NCI-H187 (cell line): ENCODE measurements at places on chromosomes 3 and 15.

DNA sequence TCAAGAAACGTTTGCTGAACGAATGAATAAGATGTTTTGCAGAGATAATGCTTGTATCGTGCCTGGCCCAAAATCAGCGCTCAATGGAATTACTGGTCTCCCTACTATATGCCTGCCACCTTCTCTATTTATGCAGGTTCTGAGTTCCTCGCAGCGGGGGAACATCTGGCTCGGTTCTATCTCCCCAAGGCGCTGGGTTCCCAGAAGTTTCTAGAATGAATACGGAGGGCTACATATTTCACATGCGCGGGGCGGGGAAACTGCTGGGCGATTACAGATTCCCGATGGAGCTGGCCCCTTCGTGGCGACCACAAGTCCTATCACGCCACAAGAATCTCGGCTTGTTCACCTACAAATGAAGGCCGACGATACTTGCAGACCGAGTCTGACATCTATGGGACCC is 411 bp upstream of the EIF2B5 start:
- no peak for DNase-seq

DNA sequence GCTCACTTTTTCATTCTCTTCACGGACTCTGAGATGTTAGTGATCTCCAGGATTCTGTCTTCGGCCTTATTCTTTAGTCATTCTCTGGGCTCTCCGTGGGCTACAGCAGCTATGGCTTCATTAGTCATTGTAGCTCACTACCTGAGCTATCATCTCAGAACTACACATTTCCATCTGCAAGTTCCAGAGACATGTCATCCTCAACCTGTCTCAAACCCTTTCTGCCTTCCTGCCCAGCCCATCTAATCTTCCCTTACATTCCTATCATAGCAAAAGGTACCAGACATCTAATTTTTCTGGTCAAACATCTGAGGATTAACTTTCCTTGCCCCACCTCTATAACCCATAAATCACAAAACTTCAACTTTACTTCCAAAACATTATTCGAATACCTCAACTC is 13.2 kb downstream of the TSPAN3 start:
- no peak for DNase-seq

DNA sequence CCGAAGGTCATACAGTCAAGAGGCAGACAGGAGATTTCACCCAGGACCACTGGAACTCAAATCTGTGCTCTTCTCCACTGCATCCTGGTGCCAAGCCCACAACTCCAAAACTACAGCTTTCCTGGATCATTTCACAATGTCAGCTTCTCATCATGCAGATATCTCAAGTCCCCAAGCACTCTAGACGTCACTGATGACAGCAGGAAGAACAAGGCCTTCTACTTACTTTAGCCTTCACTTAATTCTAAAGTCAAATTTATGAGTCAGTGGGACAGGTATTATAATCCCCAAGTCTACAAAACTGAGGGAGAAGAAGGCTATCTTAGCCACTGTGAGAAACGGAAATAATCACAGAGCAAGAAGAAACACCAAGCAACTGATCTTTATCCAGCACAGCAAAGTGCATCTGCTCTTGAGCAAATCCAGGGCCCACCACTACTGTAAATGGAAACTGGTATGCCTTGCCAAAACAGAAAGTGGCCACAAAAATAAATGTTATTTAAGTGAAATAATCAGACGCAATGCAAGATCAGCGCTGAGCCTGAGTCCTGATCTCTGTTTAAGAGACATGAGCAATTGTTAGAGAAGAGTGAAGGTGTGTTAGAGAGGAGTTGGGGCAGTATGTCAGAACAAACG is 928 bp downstream of the RAD18 start:
- DNase-seq = no peak

DNA sequence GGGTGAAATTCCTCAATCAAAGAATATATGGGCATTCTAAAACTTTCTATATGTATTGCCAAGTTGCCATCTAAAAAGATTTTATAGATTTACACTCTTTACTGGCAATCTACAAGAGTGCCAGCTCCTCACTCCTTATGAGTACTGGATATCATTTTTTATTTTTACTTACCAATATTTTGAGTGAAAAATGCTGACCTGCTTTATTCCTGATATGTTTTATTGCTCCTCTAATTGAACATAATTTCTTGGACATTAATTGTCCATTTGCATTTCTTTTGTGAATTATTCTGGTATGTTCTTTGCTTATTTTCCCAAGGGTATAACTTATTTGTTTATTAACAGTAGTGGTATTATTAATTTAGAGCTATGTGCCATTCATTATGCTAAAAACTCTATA is 96.8 kb downstream of the ECT2 start:
- DNase-seq = no peak

DNA sequence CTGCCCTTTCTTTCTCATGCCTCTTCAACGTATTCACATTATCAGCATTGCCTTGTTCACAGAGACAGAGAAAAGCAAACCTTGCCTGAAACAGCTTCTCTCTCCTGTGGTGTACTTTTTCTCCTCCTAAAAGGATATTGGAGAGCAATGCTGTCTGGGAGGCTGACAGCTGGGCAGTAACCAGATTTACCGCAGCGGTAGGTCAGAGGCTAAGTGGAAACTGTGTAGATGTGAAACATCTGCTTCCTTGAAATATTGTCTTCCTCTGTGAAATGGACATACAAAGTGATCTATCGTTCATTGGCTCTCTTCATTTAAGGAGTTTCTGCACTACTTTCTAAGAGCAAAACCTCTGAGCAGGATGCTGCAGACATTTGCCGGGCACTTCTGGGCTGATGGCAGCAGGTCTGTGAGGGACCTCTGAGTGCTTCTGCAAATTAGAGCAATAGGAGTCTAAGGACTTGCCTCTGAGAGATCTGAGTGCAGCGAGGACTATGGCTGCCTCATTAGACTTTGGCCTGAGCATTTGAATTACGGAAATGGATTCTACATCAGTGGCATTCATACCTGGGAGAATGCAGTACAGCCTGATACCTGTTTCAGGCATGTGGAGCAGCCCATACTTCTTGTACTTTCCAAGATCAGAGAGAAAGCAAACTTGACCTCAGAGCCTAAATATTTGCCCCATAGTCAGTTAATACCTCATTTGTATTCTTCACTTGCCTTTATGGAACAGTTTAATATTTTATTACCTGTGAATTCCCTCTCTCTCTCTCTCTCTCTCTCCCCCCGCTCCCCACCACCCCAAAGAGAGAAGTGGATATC is 260.5 kb upstream of the TPRG1 start:
- no peak for DNase-seq

- DNase-seq = no peak
Observed at GRCh38 chr15:101447168-101447533, 42.4 kb downstream of the PCSK6 start.

- no peak for DNase-seq
Observed at GRCh38 chr15:75042730-75043508, 19.5 kb downstream of the PPCDC start.

GRCh38 chr15:31077181-31077580 is 24.3 kb downstream of the TRPM1 start:
- peak; percentile 62 for DNase-seq

- DNase-seq = no peak
Observed at GRCh38 chr3:186517218-186517617, 27.0 kb downstream of the CRYGS start.

- no peak for DNase-seq
Observed at GRCh38 chr15:68383161-68384074, 48.5 kb downstream of the ITGA11 start.

DNA sequence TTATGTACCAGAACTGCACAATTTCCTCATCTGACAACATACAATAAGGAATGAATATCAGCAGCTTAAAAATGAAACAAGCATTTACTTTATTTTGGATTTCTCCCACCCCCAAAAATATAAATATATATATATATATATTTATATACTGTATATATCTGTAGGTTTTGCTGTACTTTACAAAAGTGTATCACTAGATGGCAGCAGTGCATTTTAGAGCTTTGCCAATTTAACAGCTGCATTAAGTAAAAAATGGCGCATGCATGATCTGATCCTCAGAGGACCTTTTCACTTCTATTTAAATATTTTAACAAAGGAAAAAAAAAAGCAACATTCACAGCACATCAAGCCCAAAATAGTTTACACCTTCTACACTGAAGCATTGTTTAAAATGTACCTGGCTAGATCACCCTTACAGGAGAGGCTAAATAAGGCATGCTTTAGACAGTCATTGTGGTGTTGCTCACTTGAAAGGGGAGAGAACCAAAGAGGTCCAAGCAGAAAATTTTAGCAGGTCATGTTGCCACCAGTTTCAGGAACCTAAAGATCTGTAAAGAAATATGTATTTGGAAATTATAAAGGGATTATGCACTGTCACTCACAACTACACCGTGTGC is 72.6 kb downstream of the NPTN start:
- no peak for DNase-seq

- no peak for DNase-seq
Observed at GRCh38 chr15:100204771-100205170, 137.0 kb downstream of the ADAMTS17 start.

- no peak for DNase-seq
Observed at GRCh38 chr3:126983276-126983652, 349 bp downstream of the PLXNA1 start.

DNA sequence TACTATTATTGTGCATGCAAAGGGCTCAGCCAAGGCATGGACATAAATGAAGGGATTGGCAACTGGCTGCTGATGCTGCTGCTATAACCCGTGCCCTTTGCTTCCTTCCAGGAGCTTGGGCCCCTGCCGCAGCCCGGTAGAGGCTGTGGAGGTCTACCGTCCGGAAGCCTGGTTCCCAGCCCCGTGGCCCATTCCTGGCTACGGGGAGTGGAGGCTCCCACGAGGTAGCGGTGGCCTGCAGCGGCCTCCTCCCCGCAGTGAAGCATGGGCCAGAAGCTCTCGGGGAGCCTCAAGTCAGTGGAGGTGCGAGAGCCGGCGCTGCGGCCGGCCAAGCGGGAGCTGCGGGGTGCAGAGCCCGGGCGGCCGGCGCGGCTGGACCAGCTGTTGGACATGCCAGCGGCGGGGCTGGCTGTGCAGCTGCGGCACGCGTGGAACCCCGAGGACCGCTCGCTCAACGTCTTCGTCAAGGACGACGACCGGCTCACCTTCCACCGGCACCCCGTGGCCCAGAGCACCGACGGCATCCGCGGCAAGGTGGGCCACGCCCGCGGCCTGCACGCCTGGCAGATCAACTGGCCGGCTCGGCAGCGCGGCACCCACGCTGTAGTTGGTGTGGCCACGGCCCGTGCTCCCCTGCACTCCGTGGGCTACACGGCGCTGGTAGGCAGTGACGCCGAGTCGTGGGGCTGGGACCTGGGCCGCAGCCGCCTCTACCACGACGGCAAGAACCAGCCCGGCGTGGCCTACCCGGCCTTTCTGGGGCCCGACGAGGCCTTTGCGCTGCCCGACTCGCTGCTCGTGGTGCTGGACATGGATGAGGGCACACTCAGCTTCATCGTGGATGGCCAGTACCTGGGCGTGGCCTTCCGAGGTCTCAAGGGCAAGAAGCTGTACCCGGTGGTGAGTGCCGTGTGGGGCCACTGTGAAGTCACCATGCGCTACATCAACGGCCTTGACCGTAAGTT is 15.0 kb downstream of the SPSB4 start:
- no peak for DNase-seq

- DNase-seq = no peak
Observed at GRCh38 chr3:82129221-82129801, 367.9 kb upstream of the GBE1 start.

GRCh38 chr3:59968513-59969045 is 918.8 kb upstream of the CFAP20DC start:
- DNase-seq = no peak

DNA sequence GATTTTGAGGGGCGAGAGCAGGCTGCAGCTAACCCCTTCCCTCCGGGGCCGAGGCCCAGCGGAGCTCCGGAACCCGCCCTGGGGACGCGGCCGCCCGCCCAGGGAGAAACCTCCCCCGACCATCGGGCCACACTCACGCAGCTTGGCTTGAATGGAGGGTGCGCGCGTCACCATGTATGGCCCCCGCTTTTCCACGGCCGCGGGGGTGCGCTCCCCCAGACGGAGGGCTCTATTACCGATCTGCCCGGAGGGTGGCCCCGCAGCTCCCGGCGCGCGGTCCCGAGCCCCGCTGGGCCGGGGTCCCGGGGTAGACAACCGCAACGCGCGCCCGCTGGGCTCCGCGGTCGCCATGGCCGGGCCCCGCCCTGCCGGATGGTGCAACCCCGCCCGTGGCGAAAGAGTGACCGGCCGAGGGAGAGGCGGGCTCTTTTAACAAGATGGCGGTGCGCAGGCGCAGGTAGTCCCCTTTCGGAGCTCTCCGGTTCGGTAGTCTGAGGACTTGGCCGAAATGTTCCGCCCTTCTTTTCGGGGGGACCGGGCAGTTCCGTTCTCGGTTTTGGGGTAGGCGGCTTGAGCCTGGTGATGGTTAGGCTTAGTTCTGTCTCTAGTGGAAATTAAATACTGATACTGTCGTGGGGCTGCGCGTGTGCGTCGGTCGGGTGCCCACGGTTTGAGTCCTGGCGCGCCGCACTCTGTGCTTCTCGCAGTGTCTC is at the start of gene FAM219B:
Gene FAM219B, minus strand, starts transcription at position 402 of the 713 bp plus-strand sequence. Its CDS starts 51 bp downstream, at position 351.
- DNase-seq = peak; percentile 52

- no peak for DNase-seq
Observed at GRCh38 chr3:138782755-138783154, 52.0 kb downstream of the PIK3CB start.

DNA sequence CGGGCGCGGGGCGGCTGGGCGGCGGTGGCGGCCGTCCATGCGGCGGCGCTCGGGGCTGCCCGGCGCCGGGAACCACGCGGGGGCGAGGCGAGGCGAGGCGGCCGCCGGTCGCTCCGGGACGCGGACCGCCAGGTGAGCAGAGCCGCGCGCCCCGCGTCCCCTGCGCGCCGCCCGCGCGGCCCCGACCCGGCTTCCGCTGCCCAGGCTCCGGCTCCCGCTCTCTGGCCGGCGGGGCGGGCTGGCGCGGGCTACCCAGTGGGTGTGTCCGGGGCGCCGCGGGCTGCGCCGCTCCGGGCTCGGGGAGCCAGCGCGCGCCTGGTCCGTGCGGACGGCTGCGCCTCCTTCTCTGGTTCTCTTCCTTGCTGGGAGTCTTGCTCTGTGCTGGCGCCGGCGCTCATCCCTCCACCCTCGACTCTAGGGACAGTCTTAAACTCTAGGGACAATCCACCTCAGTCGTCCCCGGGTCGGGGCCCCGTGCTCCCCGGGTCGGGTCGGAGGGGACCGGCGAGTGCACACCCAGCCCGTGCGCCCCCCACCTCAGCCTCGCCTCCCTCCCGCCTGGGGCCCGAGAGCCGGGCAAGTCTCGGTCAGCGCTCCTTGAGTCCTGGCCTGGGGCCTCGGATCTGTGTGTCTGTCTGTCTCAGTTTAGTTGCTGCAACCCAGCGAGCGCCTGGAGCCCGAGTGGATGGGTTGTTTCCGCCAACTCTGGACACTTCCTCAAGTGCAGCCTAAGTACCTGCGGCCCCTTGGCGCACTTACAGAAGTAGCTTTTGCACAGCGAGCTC is 488 bp downstream of the THSD4 start:
- no peak for DNase-seq

GRCh38 chr15:78507831-78508160 is 419 bp downstream of the HYKK start:
- DNase-seq = no peak

- no peak for DNase-seq
Observed at GRCh38 chr3:157566596-157566995, 63.4 kb upstream of the VEPH1 start.

- no peak for DNase-seq
Observed at GRCh38 chr3:60758831-60759230, 492.4 kb downstream of the FHIT start.
